Activated naive CD4-positive, alpha-beta T cell treated with anti-CD3 and anti-CD28 coated beads for 36 hours (primary cell): ENCODE measurements at places on chromosomes 6 and 20.
A peak's percentile ranks its signal among the peaks of the same experiment; 100 is the strongest.

DNA sequence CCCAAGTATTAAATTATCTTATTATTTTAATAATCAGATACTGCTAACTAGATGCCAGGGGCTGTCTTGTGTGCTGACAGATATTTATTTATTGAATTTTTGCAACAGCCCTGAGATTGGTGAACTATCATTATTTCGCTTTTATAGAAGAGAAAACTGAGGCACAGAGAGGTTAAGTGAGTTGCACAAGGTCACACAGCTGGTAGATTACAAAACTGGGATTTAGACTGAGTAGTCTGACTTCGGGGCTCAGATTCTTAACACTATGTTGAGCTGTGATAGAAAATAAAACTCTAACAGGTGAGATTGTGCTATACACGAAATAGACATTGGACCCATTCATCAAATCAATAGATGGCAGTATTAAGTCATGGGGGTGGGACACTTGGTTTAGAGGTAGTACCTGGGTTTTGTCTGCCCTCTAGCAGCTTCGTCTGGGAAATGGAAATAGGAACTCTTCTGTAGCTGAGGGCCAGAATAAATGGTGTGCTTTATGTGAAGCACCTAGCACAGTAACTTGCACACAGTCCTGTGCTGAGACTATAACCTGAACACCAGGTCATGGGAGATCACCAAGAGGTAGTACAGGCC lies 113.4 kb downstream of the B3GAT2 start:
- peak; percentile 7 for DNase-seq

GRCh38 chr6:46090115-46091079 lies 39.4 kb upstream of the ENPP4 start:
- DNase-seq: peak; percentile 72

DNA sequence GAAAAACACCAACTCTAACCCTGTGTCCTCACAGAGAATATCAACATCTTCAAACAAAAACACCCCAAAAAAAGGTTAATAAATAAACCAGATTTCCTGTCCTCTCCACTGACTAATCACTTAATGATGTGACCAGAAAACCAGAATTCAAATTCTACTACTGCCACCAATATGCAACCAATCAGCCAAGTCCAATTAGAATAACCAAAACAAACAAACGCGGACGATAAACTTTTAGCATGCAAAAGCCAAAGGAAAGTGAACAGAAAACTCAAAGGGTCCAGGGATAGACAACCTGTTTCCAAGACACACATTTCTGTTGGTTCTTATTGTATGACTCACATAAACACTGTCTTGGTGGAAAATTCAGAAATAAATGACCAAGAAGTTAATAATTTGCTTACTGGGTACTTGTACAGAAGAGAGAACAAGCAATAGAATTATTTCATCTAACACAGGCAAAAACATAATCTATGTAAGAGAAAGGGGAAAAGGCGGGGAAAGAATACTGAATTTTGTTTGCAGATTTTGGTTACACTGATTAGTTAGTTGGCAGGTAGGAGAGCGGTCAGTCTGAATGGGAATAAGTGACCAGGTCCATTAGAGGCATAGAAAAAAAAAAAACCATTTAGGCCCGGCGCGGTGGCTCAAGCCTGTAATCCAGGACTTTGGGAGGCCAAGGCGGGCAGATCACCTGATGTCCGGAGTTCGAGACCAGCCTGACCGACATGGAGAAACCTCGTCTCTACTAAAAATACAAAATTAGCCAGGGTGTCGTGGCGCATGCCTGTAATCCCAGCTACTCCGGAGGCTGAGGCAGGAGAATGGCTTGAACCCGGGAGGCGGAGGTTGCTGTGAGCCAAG lies 34.1 kb downstream of the HFE start:
- DNase-seq: no peak

- DNase-seq: peak; percentile 53
Measured at GRCh38 chr6:13924146-13924948, 405 bp upstream of the RNF182 start.

GRCh38 chr20:44435630-44436335 lies 39.9 kb upstream of the TTPAL start:
- no peak for DNase-seq

GRCh38 chr6:111603040-111603439 lies 2.6 kb downstream of the TRAF3IP2 start:
- no peak for DNase-seq

DNA sequence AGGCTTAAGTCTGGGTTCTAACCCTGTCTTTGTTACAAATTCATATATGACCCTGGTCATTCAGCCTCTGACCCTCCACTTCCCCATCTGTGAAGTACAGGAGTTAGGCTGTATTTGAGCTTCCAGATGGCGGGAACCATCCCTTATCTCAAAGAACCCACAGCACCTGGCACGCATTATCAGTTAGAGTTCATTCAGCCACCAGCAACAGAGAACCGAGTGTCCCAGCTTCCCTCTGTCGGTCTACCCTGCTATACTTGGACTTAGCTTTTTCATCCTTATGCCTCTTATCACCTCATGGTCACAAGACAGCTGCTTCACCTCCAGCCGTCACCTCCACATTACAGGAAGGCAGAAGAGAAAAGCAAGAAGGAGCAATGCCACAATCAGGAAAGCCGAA lies 147.8 kb downstream of the EYA2 start:
- DNase-seq: no peak

DNA sequence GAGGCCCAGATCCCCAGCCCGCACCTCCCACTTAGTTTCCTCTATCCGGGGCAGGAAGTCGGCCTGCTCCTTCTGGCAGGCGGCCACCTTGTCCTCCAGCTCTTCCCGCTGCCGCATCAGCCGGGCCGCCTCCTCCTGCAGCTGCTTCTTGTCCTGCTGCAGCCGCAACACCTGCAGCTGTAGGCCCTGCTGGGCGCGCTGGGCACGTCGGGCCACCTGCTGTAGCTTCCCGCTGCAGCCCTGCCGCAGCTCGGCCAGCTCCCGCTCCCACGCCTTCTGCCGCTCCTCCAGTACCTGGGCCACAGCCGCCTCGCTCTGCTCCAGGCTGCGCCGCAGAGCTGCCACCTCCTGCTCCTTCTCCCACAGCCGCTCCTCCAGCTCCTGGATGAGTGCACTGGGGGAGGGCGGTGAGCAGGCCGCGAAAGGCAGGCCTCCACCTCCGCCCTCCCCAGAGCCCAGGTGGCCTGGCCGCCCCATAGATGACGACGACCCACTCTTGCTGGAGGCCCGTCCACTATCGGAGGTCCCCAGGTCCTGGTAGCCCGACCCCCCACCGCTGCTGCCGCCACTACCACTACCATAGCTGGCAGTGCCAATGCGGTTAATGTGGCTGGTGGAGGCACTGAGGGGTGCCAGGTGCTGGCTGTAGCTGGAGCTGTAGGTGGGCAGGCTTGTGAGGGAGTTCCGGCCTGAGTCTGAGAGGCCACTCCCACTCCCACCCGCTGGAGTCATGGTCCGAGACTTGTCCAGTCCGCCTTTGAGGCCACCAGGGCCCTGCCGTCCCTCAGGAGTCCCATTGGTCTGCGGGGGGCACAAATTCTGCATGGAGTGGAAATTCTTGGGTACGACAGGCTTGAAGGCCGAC lies 6.0 kb upstream of the FASTKD5 start:
- no peak for DNase-seq

- DNase-seq: no peak
Measured at GRCh38 chr6:142932889-142933288, 12.1 kb downstream of the HIVEP2 start.
